ENCODE measurements at places on chromosomes 4 and X.

- DNase-seq, result no peak
These were observed 523.9 kb downstream of the GLUD2 start for GRCh38 chrX:121571333-121571732.

- DNase-seq, result no peak
These were observed 834 bp downstream of the NHS start for GRCh38 chrX:17375637-17376430.

GRCh38 chr4:79472693-79473438, 64.8 kb upstream of the GK2 start:
- no peak for DNase-seq

GRCh38 chrX:130109429-130110378, 593 bp downstream of the ELF4 start:
- DNase-seq, result no peak

GRCh38 chrX:8607326-8607725, 124.6 kb downstream of the ANOS1 start:
- peak; percentile 10 for DNase-seq

GRCh38 chr4:123449362-123449761, 52.8 kb downstream of the SPRY1 start:
- no peak for DNase-seq

DNA sequence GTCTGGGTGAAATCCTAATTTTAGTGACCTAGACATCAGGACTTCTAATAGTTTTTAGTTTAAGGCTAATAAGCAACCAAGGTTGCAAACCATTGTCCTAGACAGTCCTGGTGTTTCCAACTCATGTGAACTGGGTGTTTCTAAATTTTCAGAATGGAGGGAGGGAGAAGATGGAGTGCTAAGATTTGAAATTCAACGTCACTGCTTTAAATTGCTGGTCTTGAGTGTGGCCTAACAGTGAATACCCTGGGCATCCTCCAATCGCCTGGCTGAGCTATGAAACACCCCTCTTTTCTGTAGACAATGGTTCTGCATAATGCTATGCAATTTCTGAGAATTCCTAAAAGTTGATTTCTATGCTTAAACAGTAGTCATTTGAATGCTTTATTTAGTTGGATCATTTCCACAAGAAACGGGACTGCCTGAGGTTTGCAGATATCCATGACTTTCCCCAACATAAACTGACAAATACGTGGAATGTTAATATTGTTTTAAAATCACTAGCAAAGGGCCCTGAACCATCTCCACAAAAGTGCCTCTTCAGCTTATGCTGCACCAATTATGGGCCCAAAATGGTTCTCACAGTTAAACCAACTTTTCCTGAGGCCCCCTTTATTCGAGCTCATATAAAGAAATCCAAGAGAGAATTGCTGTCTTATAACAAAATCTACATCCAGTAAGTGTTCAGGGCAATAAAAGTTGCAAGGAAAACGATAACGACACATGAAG, 1.1 kb downstream of the FBXL5 start:
- peak; percentile 59 for DNase-seq

DNA sequence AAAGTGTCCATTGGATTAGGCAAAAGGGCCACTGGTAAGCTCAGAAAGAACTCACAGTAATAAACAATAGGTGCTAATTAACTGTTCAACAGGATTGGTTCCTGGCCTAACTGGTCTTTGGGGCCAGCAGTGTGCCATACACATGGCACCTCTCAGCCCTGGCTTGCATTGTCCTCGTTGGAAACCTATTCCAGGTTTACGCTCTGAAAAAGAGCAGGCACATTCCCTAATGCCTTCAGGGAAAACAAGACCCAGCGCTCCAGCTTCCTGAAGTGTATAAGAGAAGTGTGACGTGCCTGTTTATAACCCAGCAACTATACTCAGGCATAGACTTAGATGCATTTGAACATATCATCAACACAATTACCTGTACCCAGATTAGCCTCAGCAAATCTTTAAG, 51.9 kb upstream of the RBM47 start:
- DNase-seq, result no peak

DNA sequence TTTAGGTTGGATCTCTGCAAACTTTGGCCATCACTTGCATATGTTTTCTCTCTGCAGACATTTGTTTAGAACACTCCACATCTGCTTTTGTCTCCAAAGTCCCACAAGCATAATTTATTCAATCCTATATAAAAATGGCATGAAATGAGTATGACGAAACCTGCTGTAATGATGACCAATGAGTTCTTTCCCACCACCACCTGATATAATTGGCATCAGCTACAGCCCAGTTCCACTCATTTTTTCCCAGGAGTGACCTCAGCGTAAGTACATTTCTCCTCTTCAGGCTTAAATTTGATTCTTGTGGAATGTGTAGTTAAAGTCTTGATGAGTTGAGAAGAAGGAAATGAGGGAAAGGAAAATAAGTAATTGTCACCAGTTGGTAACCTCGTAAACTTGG, 205.1 kb downstream of the AWAT2 start:
- DNase-seq, result peak; percentile 14

- no peak for DNase-seq
These were observed 189.9 kb upstream of the ANXA3 start for GRCh38 chr4:78361621-78362120.

All from fibroblast of skin of abdomen (primary cell).